Upper lobe of right lung (tissue), 1 donor: ENCODE measurements at places on chromosomes 5 and 9. TPM values are rescaled to one million over a fixed set of nuclear protein-coding genes. Genes with fewer than 3 reads are reported as not detected.
A peak's percentile ranks its signal among the peaks of the same experiment; 100 is the strongest.

The ADAMTS19 gene
- total RNA-seq, result not detected

The TAF1L gene
- not detected for total RNA-seq

- no peak overlapping the region for H3K27ac ChIP-seq
- no peak overlapping the region for H3K4me3 ChIP-seq
- H3K27me3 ChIP-seq, result no peaks in the 10 kb centered on the region
- no peaks in the 10 kb centered on the region for H3K4me1 ChIP-seq
- no peaks in the 10 kb centered on the region for H3K36me3 ChIP-seq
Observed at GRCh38 chr9:99031319-99031718, 73.6 kb upstream of the TGFBR1 start.

GRCh38 chr9:97502222-97502983 lies 937 bp downstream of the TMOD1 start:
- peak overlapping the region; percentile 78 for H3K4me3 ChIP-seq
- no peak for DNase-seq
- H3K27me3 ChIP-seq, result peaks cover 12% of the 10 kb centered on the region
- peaks cover 19% of the 10 kb centered on the region for H3K4me1 ChIP-seq
- H3K36me3 ChIP-seq, result no peaks in the 10 kb centered on the region
- H3K27ac ChIP-seq, result peak overlapping the region; percentile 63

DNA sequence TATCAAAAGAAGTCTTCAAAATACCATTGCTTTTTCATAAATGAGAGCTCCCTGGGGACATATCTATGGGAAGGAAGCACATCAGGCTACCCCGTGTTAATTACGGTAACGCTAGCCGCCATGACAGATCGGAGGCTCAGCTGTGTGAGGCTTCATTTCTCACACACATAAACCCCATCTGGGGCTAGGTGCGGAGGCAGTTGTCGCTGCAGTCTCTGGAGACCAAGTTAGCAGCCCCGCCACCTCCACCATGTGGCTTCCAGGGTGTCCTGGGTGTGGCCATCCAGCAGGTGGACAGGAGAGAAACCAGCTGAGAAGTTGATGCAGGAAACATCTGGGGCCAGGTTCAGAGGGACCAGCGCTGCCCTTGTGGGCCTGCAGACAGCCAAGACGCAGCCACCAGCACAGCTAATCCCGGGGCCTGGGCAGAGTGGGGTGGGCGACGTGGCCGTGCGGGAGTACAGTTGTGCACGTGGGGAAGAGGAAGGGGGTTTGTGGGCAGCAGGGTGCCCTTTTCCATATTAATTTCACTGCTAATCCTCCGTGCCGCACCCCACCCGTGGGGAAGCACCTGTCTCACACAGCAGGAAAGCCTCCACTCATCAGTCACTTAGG lies 426.5 kb downstream of the IRX1 start:
- no peaks in the 10 kb centered on the region for H3K4me1 ChIP-seq
- H3K27ac ChIP-seq, result no peak overlapping the region
- DNase-seq, result no peak
- H3K36me3 ChIP-seq, result no peaks in the 10 kb centered on the region
- H3K27me3 ChIP-seq, result no peaks in the 10 kb centered on the region
- no peak overlapping the region for H3K4me3 ChIP-seq

- H3K27me3 ChIP-seq, result no peaks in the 10 kb centered on the region
- no peak overlapping the region for H3K27ac ChIP-seq
- no peaks in the 10 kb centered on the region for H3K36me3 ChIP-seq
- H3K4me1 ChIP-seq, result no peaks in the 10 kb centered on the region
Observed at GRCh38 chr5:179128976-179129375, 68.8 kb downstream of the ZNF354C start.

DNA sequence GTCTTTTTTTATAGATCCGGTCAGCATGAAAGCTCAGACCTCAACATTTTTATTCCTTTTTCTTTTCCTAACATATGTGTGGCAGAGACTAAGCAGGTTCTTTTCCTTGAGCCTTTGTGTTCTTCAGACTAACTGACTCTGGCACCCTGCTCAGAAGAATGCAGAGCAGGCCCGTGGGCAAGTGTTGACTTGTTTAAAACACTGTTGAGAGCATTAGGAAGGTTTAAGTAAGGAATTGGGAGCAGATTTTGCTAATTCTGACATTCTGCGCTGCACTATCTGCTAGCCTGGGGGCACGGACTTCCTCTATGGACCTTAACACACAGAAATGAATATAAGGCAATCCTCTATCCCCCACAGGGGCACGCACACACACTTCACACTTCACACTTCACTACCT lies 182.5 kb upstream of the PIK3R1 start:
- peaks cover 6% of the 10 kb centered on the region for H3K4me1 ChIP-seq
- H3K27ac ChIP-seq, result no peak overlapping the region
- H3K4me3 ChIP-seq, result no peak overlapping the region
- H3K36me3 ChIP-seq, result no peaks in the 10 kb centered on the region
- H3K27me3 ChIP-seq, result no peaks in the 10 kb centered on the region
- no peak for DNase-seq

DNA sequence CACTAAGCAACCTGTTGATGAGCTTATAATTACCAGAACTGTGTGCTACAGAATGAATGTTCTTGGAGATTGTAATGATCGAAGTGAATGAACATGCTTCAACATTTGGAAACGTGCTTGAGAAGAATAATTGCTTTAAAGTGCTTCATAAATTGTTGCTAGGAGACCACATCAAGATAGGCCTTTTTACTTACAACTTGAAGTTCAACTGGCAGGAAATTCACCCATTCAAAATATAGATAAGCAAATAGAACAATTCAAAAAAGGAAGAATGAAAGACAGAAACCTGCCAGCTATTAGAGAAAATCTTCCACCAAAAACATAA lies 38.0 kb upstream of the SLC44A1 start:
- peaks cover 16% of the 10 kb centered on the region for H3K4me1 ChIP-seq
- H3K36me3 ChIP-seq, result no peaks in the 10 kb centered on the region
- no peak for DNase-seq
- H3K27ac ChIP-seq, result peak overlapping the region; percentile 69
- H3K4me3 ChIP-seq, result no peak overlapping the region
